ENCODE measurements at places on chromosomes 2 and 18.

- DNase-seq = no peak
These were observed 65.1 kb downstream of the MBOAT2 start for GRCh38 chr2:8938384-8938783.

DNA sequence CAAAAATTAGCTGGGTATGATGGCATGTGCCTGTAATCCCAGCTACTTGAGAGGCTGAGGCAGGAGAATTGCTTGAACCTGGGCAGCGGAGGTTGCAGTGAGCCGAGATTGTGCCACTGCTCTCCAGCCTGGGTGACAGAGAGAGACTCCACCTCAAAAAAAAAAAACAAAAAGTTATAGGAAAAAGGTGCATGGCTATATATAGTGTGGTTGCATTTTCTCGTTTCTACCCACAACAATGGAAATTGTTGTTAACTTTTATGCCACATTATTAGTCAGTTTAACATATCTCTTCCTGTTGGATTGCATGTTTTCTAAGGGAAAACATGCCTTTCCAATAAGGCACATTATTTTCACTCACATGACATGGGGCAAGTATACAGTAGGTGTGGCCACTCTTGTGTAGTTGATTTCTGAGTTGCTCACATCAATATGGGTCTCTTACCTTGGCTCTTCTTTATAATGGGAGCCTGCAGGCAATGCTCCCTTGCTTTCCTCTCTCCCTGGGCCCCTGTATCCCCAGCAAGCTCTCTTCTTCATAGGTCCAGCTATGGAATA is 610.0 kb downstream of the RNF144A start:
- DNase-seq = no peak

- DNase-seq = no peak
These were observed 334.3 kb downstream of the CELF4 start for GRCh38 chr18:37231251-37231650.

DNA sequence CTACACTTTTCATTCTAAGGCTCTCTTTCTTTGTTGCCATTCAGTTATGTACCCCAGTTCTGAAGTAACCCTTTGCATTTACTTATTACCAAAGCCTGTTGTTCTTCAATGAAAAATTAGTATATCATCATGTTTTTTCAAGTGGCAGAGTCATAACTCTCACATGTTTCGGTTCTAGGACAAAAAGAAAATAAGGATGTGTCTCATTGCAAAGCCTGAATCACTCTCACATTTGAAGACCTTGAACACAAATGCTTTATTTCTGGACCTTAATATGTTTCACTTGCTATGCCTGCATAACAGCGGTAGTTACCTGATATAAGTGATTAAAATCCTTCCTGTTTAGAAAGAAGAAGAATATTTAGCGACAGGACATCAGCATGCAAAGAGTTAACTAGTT is 49.1 kb downstream of the ZEB2 start:
- no peak for DNase-seq

DNA sequence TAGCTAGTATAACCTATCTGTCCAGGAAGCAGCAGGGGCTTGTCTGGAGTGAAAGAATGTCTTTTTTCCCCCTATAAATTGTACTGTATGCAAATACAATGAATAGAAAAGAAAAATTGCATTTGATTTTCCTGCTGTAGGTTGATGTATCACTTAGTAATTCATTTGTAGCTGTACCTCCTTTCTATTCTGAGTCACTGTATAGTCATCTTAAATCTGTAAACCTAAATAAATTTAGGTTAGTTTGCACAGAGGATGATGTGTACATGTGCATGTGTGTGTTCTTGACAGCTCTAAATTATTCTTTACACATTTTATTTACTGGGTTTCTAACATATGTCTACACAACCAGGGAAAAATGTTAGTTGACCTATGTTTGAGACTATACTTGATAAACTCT is 478.7 kb upstream of the CNTNAP5 start:
- DNase-seq = no peak

GRCh38 chr2:147500819-147501395 is 343.9 kb upstream of the ACVR2A start:
- no peak for DNase-seq

DNA sequence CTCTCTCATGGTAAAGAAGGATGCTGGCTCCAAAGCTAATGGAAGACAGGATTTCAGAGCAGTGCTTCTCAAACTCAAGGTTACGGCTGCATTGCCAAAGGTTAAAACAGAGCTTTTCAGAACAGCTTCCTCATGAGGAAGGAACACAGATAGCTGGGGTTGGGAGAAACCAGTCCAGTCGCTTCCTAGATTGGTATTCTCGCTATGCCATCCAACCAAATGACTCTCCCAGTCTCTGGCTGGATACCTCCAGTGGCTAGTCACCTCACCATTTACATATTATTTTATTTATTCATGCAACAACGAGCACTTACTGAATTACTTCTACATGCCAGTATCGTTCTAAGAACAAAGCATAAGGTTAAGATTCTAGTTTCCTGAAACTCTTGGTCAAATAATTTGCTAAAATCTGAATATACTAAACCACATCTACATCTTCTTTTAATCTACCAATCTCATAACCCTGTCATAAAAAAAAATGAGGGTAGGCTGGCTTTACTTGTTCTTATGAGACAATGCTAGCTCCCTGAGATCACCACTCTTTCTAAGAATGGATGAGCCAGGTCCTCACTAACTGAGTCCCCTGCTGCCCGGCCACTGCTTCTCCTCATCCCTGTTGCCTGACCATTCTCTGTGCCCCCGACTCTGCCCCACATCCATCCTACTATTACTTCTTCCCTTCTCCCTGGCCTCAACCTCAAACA is 20.4 kb downstream of the KDSR start:
- DNase-seq = no peak

DNA sequence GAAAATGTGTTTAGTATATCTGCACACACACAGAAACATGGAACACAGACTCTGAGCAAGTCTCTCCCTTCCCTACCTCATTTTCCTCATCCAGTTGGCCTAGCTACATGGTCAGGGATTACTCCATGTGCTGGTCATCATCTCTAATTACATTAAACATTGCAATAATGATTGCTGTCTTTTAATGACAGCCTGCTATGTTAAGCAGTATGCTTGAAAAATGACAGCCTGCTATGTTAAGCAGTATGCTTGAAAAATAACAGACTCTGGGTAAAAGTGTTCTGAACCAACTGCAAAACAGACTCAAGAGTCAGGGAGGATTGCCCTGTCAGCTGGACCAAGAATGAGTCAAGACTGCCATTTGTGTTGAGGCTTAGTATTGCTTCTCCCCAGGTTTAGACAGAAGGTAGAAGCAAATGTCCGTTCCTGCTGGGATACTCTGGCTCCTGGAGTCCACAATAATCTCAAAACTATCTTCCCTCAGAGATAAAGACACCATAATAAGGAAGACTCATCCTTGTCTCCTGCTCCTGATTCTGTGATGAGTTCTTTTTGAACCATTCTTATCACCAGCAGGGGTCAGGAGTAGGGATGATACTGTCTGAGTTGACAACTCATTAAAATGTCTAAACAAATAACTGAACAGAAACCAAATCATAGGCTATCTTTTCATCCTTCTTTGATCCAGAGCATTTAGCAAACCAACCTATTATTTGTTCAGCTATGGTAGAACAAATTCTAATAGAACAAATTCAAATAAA is 57.7 kb downstream of the CCDC93 start:
- no peak for DNase-seq

DNA sequence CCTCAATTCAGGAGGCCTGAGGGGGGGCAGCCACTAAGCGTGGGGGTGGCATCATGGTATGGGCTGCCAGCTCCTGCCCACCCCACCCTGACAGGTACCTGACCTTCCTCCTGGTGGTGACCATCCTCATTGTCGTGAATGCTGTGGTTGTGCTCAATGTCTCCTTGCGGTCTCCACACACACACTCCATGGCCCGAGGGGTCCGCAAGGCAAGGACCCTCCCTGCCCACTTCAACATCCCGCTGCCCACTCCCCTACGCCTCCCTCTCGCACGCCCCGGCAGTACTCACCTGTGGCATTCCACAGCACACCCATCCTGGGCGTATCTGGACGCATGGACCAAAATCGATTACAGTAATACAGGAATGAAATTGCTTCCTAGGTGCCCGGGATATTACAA is 4.0 kb downstream of the CHRNG start:
- no peak for DNase-seq

DNA sequence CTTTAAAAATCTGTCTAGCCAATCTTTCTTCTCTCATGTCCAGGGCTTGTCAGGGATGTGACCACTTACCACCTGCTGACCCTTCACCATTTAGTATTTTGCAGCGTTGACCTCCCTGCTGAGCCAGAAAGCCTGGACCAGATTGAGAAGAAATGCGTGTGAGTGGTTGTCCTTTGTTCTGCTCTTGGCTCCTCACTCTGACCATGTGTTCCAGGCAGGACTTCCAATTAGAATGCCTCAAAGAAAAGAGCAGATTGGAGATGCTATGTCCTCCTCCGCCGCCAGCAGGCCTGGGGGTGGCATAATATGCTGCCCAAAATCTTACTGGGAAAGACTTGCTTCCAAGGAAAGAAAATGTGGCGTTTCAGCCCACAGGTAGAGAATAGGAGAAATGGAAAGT is 894.1 kb downstream of the SLC4A3 start:
- DNase-seq = no peak
